ENCODE measurements at places on chromosomes 7 and 10.

DNA sequence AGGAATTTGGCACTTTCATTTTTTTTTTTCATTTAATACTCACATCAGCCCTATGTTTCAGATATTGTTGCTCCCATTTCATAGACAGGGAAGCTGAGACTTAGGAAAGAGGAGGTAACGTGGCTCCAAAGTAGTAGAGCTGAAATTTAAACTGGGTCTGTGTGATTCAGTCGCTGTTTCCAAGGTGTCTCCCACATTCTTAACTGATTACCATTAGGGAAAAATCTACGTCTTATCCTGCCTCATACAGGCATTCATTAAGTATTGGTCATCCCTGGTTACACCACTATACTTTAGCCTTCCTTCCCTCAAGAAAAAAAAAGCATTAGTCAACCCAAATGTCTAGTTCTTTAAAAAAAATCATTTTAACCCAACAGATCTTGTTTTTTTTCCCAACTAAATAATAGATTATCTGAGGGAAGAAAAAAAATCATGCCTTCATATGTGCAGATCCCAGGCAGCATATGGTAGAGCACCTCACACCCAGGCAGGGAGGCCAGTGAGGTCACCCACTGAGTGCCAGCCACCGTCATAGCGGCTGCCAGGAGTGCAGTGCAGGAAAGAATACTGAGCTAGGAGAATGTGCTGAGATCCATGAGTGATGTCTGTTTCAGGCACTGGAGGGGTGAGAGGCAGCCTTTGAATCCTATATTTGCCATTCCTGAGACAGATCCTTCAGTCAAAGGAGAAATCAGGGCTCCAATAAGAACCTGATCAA lies 59.0 kb upstream of the SORCS3 start:
- DNase-seq, result no peak

- no peak for DNase-seq
Observed at GRCh38 chr10:130135676-130136225, 440 bp upstream of the GLRX3 start.

DNA sequence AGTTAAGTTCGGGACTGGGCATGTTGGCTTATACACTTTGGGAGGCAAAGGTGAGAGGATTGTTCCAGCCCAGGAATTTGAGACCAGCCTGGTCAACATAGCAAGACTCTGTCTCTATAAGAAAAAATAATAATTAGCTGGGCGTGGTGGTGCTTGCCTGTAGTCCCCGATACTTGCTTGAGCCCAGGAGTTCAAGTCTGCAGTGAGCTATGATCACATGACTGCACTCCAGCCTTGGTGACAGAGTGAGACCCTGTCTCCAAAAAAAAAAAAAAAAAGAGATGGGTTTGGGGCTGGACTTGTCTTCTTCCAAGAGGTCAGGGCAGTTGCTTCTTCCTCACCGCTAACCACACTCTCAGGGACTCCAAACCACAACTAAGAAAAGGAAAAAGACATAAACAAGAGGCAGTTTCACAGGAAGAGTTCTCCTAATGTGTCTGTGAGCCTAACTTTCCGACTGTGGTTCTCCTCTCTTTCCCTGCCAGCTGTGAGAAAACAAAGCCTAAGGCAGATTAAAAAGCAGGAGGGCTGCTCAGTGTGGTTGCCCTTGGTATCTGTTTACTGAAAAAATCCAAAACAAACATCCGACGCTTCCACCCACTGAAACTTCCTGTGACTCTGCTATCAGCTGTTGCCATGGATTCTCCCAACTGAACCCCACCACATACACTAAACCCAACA lies 2.4 kb upstream of the SERPINE1 start:
- DNase-seq, result no peak

DNA sequence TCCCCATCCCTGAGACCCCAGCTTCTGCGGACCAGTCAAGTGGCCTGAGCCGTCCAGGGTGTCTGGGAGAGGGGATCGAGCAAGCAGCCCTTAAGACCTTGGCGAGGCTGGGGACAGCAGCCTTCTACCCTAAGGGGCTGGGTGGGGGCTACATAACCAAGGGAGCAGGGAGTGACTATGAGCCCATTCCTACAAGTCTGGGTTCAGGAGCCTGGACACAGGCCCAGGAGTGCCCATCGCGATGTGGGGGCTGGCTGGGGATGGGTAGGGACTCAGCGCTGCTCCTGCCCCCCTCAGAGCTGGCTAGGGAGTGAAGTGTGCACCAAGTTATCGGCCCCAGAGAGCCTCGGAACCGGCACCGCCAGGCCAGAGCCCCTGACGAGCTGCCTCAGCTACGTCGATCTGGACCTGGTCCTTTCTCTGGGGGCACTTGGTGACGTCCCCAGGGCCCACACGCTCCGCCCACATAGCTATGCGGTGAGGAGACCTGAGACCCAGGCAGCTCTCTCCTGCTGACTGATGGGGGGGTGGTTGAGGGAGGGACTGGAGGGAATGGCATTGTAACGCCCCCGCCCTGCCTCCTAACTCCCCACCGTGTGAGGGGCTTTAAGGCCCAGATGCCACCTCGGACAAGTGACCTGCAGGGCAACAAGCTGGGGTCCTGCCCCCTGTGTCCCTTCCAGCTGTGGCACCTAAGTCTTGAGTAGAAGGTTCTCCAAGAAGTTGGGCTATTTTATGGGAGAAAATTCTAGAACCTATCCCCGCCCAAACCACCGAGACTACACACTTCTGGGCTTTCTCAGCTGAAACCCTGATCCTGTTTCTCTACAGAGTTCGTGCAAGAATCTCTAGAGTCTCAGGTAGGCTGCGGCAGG lies 2.5 kb downstream of the SAP25 start:
- DNase-seq, result no peak

DNA sequence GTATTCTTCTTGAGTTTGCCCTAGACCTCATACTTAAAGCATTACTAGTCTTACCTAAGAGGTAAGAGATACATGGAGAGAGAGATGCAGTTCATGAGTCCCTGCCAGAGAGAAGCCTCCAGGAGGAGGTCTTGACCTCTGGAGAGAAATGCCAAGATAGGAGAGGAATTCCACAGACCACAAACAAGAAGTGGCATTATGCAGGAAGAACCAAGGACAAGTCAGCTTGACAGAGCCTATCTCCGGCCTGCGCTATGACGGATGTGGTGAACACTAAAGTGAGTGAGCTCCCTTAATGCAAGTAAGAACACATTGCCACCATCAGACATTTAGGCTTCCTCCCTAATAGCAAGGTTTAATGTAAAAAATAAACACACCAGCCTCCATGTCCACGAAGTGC lies 27.9 kb upstream of the COL1A2 start:
- no peak for DNase-seq

- no peak for DNase-seq
Observed at GRCh38 chr10:17910125-17910789, 41.5 kb upstream of the SLC39A12 start.

GRCh38 chr10:70518695-70519094 lies 40.1 kb downstream of the PALD1 start:
- DNase-seq, result no peak

- DNase-seq, result no peak
Observed at GRCh38 chr10:100008142-100008522, 1.6 kb downstream of the DNMBP start.

- no peak for DNase-seq
Observed at GRCh38 chr7:84021292-84021908, 173.2 kb downstream of the SEMA3A start.

GRCh38 chr7:119252962-119253361 lies 1020.0 kb upstream of the KCND2 start:
- DNase-seq, result no peak

DNA sequence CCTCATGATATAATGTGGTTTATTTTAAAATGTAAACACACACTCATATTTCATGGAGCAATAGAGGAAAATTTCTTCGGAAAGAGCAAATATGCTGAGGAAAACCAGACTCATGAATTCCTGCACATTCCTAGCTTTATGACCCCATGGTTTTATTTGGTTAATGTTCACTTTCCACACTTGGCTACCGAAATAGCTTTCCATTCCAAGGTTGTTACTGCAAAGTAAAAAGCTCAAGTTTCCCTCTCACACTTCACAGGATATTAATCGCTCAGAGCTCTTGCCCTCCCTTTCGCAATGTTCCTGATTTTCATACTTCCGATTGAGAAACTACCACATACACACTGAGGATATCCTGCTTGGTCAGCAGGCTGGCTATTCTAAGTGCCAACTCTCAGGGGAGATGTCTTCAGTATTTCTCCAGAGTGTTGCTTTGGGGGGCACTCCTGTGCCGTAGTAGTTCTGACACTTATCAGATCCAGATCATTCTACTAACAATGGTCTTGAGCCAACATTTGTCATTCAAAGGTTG lies 77.5 kb upstream of the STEAP1B start:
- no peak for DNase-seq

GRCh38 chr7:157901166-157901565 lies 564.4 kb downstream of the DNAJB6 start:
- no peak for DNase-seq

DNA sequence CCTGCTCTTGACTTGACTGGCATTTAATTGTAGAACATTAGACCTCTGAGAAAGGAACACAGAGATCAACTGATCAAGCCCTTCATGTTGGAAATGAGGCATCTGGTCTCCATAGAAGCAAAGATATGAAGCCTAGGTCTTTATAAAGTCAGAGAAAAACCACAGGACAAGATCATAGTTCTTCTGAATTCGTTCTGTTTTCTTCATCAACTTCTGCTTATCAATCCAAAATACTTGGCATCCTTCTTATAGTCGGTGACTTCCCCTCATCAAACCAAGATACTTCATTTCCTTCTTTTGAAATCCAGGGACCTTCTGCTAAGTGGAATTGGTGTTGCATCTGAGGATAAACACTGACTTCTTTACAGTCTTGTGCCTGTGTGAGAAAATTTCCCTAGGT lies 77.1 kb upstream of the PRKCQ start:
- no peak for DNase-seq

- DNase-seq, result no peak
Observed at GRCh38 chr10:98267069-98267893, 713 bp downstream of the LOXL4 start.

DNA sequence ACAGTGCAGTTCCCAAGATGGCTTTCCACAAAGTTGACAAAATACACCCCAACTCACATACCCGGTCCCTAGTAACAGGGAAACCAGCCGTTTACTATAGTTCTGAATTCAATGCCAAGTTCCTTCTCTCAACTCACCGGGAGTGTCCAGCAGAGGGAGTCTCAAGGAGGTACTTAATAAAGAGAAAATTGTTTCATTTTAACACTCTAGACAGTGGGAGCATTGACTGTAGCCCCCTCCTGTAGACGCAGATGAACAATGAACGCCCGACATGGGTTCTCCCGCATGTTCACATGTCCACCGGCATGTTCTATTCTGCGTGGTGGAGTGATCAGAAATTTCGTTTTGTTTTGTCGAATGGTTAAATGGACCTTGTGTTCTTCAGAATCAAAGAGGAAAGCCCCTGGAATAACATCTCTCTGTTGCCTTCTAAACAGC lies 1.9 kb downstream of the HIPK2 start:
- DNase-seq, result peak; percentile 51

GRCh38 chr7:10412422-10413019 lies 561.2 kb upstream of the PHF14 start:
- DNase-seq, result no peak

- DNase-seq, result no peak
Observed at GRCh38 chr10:92913973-92914372, 65.7 kb downstream of the EXOC6 start.

DNA sequence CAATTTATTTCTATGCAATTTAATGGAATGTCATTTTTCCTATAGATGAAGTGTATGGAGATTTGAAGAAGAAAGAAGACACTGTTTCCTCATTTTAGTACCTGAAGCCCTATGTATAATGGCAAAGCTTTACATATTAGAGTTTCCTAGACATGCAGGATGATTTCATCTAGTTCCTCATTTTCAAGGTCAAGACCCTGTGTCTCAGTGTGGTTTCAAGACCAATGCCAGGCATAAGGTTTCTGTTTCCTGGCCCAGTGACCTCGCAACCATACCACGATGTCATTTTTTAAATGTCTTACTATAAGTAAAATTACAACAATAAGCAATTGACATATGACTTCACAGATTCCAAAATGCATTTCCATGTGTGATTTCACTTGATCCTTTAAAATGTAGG lies 336.5 kb upstream of the PRKCQ start:
- no peak for DNase-seq

DNA sequence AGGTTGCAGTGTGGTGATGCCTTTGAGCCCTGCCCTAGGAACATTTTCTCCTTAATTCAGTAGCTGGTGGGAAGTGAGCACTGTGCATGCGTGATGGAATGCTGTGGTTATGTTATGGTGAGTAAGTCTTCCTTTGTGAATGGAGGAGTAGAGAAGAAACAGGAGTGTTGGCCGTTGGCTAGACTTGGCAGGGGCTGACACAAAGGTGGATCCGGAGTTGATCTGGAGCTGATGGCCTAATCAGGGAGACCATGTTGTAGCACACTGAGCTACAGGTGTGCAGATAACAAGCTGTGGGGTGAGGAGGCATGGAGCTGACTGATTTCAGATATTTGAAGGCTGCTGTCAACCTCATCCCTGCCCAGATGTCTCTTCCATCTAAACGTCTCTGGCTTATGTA lies 122.3 kb downstream of the CNNM2 start:
- DNase-seq, result no peak

DNA sequence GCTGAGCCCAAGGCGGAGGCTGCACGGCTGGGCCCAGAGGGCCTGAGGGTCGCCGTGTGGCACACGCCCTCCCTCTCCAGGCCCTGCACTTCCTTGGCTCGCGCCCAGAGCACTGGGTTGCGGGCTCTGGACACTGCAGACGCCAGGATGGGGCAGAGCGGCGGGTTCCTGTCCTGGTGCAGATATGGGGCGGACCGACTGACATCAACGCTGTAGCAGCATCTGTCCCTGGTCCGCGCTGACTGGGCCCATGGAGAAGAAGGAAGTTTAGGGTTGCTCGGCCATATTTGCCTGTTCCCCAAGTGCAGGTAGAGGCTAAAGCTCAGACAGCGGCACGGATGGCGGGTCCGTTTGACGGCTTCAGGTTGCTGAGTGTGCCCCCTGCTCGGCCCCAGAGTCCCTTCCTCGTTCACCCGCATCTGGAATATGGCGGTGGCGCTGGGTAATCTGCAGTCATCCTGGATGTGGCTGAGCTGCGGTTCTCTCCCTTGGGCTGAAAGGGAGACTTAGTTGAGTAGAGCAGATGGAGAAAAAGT lies 116.1 kb downstream of the OR13A1 start:
- no peak for DNase-seq

GRCh38 chr10:59181668-59182067 lies 5.2 kb downstream of the PHYHIPL start:
- DNase-seq, result no peak

All from activated T-cell treated with anti-CD3 and anti-CD28 coated beads for 4 hours (primary cell).